ENCODE measurements at places on chromosomes 1 and 21. TPM values are rescaled to one million over a fixed set of nuclear protein-coding genes. Genes with fewer than 3 reads are reported as not detected.
A peak's percentile ranks its signal among the peaks of the same experiment; 100 is the strongest.

DNA sequence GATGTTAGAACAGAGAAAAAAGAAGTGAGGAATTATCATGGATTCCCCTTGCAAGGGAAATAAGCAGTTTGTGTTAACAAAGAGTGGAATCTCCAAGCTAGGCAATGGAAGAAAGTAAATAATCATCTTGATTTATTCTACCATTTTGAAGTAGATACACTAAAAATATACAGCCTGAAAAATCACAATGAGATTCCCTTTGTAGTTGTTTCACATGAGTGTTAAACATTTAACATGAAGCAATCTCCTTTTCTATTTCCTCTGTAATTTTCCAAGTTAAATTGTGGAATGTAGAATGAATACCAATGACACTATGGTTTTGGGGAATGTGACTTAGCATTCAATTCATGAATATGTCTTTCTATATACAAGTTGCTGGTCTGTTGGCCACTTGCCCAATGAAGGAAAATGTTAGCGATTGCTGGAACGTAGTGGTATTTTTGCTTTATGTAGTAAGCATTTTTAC, 5.7 kb downstream of the TGFB2 start:
- no peak overlapping the region for H3K4me3 ChIP-seq
- H3K4me1 ChIP-seq, result peaks cover 14% of the 10 kb centered on the region
- H3K36me3 ChIP-seq, result no peaks in the 10 kb centered on the region
- no peak for DNase-seq

DNA sequence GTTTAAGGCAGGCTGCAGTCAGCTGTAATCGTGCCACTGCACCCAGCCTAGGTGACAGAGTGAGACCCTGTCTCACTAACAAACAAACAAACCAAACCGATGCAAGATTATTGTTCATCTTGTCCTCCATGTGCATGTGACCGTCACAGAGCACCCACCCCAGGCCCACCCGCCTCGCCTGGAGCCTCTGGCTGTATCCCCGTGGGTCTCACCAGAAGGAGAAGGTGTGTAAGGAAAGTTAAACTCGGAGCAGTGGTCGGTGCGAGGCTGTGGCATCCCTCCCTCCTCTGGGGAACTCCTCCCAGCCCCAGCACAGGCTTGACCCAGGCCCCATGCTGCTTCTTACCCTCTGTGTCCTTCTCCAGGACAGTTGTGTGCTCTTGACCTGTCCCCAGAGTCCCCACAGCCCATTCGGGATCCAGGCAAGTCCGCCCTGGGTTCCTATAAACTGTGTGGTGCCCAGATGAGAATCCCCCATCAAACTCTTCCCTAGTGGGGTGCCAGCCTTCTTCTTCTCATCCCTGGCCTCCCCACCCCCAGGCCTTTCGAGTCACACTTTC, 318.4 kb downstream of the AJAP1 start:
- DNase-seq, result no peak
- no peak overlapping the region for H3K27ac ChIP-seq
- no peaks in the 10 kb centered on the region for H3K36me3 ChIP-seq
- H3K4me1 ChIP-seq, result no peaks in the 10 kb centered on the region
- no peaks in the 10 kb centered on the region for H3K27me3 ChIP-seq

DNA sequence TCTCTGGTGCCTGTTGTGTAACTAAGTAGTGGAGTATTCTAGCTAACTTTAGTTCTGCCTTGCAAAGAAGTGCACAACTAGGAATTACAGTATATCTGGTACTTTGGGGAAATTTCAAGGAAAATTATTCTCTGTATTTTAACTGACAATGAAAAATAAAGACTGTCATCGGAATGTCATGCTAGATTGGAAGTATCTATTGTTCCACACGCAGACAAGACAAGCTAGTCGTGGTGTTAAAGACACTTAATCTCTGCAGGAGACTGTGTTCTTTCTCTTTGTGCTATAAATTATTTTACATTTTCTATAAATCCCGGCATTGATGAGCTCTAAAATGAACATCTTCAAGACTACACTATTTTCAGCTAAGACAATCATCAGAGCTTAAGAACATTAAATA, 1068.8 kb upstream of the ADGRL4 start:
- H3K36me3 ChIP-seq, result no peaks in the 10 kb centered on the region
- no peaks in the 10 kb centered on the region for H3K4me1 ChIP-seq
- no peaks in the 10 kb centered on the region for H3K27me3 ChIP-seq
- no peak overlapping the region for H3K4me3 ChIP-seq

GRCh38 chr21:17554679-17555465, 42.0 kb downstream of the CXADR start:
- no peaks in the 10 kb centered on the region for H3K36me3 ChIP-seq
- peaks cover 4% of the 10 kb centered on the region for H3K4me1 ChIP-seq
- DNase-seq, result no peak
- no peak overlapping the region for H3K27ac ChIP-seq
- H3K27me3 ChIP-seq, result no peaks in the 10 kb centered on the region

GNAT2 gene
- total RNA-seq, result 0.76 TPM

LCE1F gene
- not detected for total RNA-seq

DNA sequence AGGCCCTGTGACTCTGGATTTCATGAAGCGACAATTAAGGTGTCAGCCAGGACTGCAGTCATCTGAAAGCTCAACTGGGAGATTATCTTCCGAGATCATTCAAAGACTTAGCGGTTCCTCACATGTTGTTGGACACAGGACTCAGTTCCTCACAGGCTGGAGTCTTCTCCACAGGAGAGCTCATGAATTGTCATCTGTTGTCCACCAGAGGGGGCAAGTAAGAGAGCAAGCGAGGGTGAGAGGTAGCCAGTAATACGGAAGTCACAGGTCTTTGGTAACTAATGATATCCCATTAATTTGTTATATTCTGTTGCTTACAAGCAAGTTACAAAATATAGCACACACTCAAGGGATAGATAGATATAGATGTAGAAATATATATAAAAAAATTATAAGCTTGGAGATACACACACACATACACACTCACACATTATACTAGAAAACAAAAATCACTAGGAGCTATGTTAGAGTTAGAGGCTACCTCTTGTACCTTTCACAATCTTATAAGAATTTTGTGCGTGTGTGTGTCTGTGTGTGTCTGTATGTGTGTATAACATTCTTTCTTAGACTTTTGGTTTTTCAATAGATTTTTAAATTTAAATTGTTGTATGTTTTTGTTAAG, 1695.3 kb downstream of the BRINP3 start:
- no peaks in the 10 kb centered on the region for H3K36me3 ChIP-seq
- DNase-seq, result peak; percentile 81
- H3K27me3 ChIP-seq, result no peaks in the 10 kb centered on the region
- H3K4me1 ChIP-seq, result no peaks in the 10 kb centered on the region
- no peak overlapping the region for H3K4me3 ChIP-seq
- H3K27ac ChIP-seq, result no peak overlapping the region

DNA sequence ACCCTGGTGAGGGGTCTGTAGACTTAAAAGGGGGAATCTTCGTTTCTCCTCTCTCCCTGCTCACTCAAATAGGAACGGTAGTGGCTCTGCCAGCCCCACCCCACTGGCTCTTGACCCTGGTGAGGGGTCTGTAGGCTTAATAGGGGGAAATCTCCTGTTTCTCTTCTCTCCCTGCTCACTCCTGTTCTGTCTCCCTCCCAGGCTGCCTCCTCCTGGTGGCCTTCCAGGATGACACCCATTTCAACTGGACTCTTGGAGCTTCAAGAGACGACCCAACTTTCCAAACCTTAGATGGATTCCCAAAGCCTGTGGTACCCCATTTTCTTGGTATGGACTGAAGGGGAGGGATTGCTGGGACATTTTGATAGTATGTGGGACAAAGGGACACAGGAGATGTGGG, 1.4 kb upstream of the EPHB2 start:
- no peaks in the 10 kb centered on the region for H3K27me3 ChIP-seq
- H3K36me3 ChIP-seq, result no peaks in the 10 kb centered on the region
- no peak for DNase-seq
- H3K27ac ChIP-seq, result no peak overlapping the region
- no peak overlapping the region for H3K4me3 ChIP-seq

DNA sequence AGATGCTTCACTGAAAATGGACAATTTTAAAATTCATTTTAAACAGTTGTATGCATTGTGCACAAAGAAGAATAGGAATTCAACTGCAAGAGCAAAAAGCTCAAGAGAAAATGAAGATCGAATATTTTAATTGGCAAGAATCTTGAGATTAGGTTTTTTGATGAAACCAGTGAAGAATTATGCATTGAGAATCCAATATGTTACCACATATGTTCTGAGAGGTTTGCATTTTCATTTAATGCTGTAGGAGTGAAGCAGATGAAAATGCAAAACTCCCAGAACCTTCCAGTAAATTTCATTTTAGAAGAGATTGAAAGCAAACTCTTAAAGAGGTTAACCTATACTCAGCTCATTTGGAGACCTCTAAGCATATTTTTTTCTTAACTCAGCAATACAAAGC, 298.0 kb downstream of the OLFM3 start:
- no peak overlapping the region for H3K27ac ChIP-seq
- H3K27me3 ChIP-seq, result no peaks in the 10 kb centered on the region

- H3K27me3 ChIP-seq, result peaks cover 3% of the 10 kb centered on the region
- no peak overlapping the region for H3K4me3 ChIP-seq
- H3K27ac ChIP-seq, result no peak overlapping the region
- peak; percentile 77 for DNase-seq
Measured at GRCh38 chr1:41870076-41870562, 48.6 kb downstream of the HIVEP3 start.

DNA sequence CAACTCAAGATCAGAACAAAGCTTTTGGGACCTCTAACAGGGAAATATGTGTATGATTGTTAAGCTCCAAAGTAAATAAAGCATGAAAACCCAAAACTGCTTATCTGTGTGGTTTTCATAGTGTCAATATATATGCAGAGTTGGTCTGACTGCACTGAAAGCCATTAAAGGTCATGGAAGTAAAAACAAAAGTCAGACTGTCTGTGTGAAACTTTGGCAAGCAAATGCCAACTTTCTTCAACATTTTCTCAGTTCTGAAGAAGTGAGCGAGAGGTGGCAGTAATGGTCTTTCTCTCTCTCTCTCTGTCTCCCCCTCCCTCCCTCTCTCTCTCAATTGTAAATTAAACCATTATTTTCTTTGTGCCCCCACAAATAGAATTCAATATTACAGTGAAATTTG, 100.1 kb upstream of the S1PR1 start:
- H3K4me3 ChIP-seq, result no peak overlapping the region
- no peaks in the 10 kb centered on the region for H3K4me1 ChIP-seq
- no peaks in the 10 kb centered on the region for H3K36me3 ChIP-seq
- no peaks in the 10 kb centered on the region for H3K27me3 ChIP-seq
- no peak overlapping the region for H3K27ac ChIP-seq

GRCh38 chr1:101022294-101022693, 3.3 kb downstream of the DPH5 start:
- no peak overlapping the region for H3K27ac ChIP-seq
- no peaks in the 10 kb centered on the region for H3K27me3 ChIP-seq
- DNase-seq, result no peak
- H3K36me3 ChIP-seq, result peaks cover 2% of the 10 kb centered on the region

MYBPHL gene
- 1.0 TPM for total RNA-seq

- no peaks in the 10 kb centered on the region for H3K27me3 ChIP-seq
- no peak overlapping the region for H3K27ac ChIP-seq
- H3K4me3 ChIP-seq, result no peak overlapping the region
- H3K4me1 ChIP-seq, result no peaks in the 10 kb centered on the region
Measured at GRCh38 chr1:87129038-87129437, 199.6 kb upstream of the LMO4 start.

RGS8 gene
- total RNA-seq, result not detected
